ENCODE measurements at places on chromosomes 12 and 14. TPM values are rescaled to one million over a fixed set of nuclear protein-coding genes. Genes with fewer than 3 reads are reported as not detected.

The PRH2 gene
- not detected for total RNA-seq

The ZC2HC1C gene
- total RNA-seq, result 0.90 TPM

The FAM186B gene
- 0.26 TPM for total RNA-seq

The SPIC gene
- total RNA-seq, result not detected

DNA sequence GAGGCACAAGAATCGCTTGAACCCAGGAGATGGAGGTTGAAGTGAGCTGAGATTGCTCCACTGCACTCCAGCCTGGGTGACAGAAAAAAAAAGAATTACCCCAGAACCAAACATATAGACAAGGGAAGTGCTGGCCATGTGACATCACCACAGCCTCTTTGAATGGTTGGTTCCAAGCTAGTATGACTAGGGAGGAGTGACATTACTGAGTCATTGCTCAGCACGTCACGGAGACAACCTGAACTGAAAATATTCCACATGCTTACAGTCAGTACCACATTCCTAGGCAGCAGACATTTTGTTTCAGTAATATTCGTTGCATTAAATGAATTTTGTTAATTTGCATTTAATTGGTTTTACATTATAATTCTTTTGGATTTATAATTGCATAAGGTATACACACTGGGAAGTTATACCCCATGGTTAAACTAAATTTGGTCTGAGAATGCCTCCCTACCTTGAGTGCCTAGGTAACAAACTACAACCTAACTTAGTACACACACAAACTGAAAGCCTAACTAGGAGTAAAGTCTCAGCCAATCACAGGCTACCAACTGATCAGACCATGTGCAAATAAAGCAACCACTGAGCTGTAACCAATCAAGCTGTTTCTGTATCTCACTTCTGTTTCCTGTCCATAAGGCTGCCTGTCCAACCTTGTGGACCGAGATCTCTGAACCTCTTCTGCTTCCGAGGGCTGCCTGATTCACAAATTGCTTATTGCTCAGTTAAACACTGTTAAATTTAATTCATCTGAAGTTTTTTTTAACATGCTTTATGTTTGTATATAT lies 164.4 kb downstream of the CAND1 start:
- DNase-seq, result peak; percentile 49

DNA sequence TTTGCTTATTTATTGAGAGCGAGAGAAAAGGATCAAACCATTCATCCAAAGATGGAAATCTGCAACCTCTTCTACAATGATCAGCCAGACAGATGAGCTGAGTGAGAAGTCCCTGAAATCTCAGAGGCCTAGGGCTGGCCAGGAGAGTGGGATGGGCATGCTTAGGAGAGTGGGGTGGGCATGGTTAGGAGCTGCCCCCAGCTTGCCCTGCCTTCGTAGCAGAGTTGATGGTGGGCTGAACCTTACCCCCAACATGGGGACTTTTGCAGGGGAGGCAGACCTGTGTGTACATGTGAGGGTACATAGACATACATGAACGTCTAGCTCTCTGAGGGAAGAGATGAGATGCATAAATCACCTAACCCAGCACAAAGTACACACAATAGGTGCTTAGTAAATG lies 95.7 kb upstream of the ESRRB start:
- DNase-seq, result no peak

DNA sequence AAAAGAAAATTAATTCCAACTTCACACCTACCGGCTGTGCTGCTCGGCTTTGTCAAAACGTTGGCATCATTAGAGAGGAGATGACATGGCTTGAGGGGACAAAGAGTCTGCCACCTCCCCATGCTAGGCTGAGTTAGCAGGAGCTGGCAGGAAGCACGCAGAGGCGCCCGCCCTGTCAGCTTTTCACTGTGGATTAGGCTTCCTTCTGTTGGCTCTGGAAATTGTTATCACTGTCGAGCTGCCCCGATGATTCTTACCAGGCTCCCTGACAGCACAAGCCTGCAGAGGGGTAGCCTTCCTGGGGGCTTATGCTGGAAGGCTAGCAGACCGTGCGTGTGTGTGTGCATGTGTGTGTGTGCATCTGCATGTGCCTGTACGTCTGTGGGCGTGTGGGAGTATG lies 490.9 kb upstream of the TBX3 start:
- no peak for DNase-seq

- DNase-seq, result peak; percentile 93
Observed at GRCh38 chr12:121132601-121133481, at the start of gene P2RX7. P2RX7 (plus strand) TSS chr12:121132876; CDS start chr12:121132971, 95 bp downstream.

DNA sequence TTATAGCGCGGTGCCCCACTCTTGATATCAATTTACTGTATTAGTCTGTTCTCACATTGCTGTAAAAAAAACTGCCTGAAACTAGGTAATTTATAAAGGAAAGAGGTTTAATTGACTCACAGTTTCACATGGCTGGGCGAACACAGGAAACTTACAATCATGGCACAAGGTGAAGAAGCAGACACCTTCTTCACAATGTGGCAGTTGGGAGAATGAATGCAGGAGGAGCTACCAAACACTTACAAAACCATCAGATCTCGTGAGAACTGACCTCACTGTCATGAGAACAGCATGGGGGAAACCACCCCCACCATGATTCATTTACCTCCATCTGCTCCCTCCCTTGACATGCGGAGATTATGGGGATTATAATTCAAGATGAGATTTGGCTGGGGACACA lies 42.3 kb downstream of the FBXO34 start:
- no peak for DNase-seq

- DNase-seq, result no peak
Observed at GRCh38 chr14:76924371-76925096, 98.3 kb downstream of the LRRC74A start.

GRCh38 chr12:62044450-62045135 lies 215.6 kb upstream of the USP15 start:
- DNase-seq, result no peak

- no peak for DNase-seq
Observed at GRCh38 chr14:92384461-92385133, 61.6 kb downstream of the SLC24A4 start.

GRCh38 chr12:58026897-58027891 lies 85.8 kb downstream of the ATP23 start:
- no peak for DNase-seq

DNA sequence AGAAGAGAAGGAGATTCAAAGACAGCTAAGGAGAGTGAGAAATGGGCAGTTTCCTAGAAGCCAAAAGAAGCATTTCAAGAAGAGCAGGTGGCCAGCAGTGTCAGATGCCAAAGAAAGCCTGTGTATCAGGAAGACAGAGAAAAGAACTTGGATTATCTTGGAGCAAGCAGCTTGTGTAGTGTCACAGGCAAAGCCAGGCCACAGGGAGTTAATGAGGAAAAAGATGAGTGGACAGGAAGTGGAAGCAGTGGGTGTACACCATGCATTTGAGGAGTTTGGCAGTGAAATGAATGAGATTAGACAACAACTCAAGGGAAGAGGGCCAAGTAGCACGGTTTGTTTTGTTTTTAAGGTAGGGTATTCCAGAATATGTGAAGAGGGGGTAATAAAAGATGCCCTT lies 5.6 kb upstream of the MYH7 start:
- DNase-seq, result no peak

Measured in bronchial epithelial cell (primary cell).